ENCODE measurements at places on chromosomes 7 and 10. TPM values are rescaled to one million over a fixed set of nuclear protein-coding genes. Genes with fewer than 3 reads are reported as not detected.

CALY gene
- not detected for total RNA-seq

NRG3 gene
- not detected for total RNA-seq

GRCh38 chr7:115971506-115971905, 59.1 kb downstream of the TFEC start:
- no peak for DNase-seq
- no peak overlapping the region for H3K4me3 ChIP-seq
- H3K4me1 ChIP-seq = no peaks in the 10 kb centered on the region
- H3K36me3 ChIP-seq = no peaks in the 10 kb centered on the region

DNA sequence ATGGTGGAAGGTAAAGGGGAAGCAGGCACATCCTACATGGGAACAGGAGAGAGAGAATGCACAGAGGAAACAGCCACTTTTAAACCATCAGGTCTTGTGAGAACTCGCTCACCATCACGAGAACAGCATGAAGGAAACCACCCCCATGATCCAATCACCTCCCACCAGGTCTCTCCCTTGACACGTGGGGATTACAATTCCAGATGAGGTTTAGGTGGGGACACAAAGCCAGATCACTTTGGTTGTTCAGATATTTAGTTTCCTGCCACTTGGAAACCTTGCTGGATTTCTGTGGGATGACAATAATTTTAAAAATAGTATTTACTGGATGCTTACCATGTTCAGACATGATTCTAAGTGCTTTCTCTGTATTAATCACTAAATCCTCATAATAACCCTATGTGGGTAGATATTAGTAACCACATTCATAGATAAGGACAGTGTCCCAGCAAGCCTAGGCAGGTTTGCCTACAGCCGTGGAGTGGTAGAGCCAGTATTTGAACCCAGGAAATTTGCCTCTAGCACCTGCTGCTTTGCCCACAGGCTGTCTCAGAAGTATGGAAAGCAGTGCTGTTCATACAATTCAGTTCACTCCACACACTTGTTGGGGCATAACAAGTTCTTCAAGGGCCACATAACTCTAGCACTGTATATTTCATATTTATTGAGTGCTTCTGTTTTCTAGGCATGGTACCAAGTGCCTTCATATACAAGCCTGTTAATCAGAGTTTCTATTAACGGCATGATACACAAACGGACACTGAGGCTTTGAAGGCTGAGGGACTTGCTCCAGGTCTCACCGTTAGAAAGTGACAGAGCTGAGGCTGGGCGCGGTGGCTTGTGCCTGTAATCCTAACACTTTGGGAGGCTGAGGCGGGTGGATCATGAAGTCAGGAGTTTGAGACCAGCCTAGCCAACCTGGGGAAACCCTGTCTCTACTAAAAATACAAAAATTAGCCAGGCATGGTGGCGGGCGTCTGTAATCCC, 8.3 kb downstream of the TLL2 start:
- H3K27me3 ChIP-seq = peaks cover 6% of the 10 kb centered on the region
- no peak overlapping the region for H3K27ac ChIP-seq
- DNase-seq = no peak
- H3K4me3 ChIP-seq = no peak overlapping the region

DNA sequence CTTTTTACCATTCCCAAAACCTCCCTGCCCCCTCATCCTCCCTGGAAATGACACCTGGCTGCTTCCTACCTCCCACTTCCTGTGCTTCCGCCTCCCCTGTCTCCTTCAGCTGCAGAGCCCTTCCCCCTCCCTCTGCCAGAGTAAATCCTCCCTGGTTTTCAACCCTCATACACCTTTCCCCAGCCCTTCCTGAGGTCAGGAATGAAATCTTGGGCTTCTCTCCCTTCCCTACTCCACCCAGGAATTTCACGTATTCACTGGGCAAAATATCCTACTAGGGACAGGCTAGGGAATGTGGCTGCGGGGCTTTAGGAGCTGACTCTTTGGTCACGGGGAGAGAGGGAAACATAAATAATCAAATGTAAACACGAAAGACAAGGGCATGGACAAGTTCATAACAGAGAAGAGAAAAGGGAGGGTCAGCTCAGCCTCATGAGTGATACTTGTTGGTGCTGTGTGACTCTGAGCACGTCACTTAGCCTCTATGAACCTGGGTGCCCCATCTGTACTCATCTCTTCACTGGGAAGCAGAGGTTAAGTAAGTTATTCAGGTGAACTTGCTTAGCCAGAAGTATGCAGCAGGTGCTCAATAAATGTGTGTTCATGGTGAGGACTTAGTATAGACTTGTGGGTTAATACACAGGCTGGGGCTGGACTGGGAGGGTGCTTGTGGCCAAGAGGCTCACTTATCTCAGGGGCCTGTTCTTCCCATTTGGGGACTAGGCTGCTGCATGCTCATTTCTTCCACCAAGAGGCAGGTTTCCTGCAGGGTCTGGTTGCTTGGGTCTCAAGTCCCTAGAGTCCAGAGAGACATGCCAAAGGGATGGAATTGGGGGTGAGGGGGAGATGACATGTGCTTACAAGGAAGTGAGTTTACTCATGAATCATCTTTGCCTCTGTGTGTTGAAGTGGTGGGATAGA, 10.0 kb upstream of the DUSP5 start:
- H3K27ac ChIP-seq = no peak overlapping the region
- no peak overlapping the region for H3K4me3 ChIP-seq
- peaks cover 8% of the 10 kb centered on the region for H3K4me1 ChIP-seq

GRCh38 chr10:105073999-105074398, 432.9 kb downstream of the SORCS3 start:
- no peak overlapping the region for H3K4me3 ChIP-seq
- no peak overlapping the region for H3K27ac ChIP-seq
- no peaks in the 10 kb centered on the region for H3K27me3 ChIP-seq
- DNase-seq = no peak
- no peaks in the 10 kb centered on the region for H3K36me3 ChIP-seq

- no peak overlapping the region for H3K27ac ChIP-seq
- peaks cover 55% of the 10 kb centered on the region for H3K36me3 ChIP-seq
- DNase-seq = no peak
- no peak overlapping the region for H3K4me3 ChIP-seq
Measured at GRCh38 chr10:3123571-3124411, 48.8 kb downstream of the PITRM1 start.

All from activated CD4-positive, alpha-beta T cell treated with anti-CD3 and anti-CD28 coated beads, Interleukin-2, amount 10 ng/mL, durations not matched to agents 7 days and 5 days (primary cell).